ENCODE measurements at places on chromosomes 7 and 10. TPM values are rescaled to one million over a fixed set of nuclear protein-coding genes. Genes with fewer than 3 reads are reported as not detected.
A peak's percentile ranks its signal among the peaks of the same experiment; 100 is the strongest.

- H3K4me1 ChIP-seq: no peaks in the 10 kb centered on the region
- H3K27ac ChIP-seq: no peak overlapping the region
- H3K27me3 ChIP-seq: no peaks in the 10 kb centered on the region
- H3K4me3 ChIP-seq: no peak overlapping the region
Measured at GRCh38 chr10:102764470-102765161, 20.9 kb downstream of the WBP1L start.

DNA sequence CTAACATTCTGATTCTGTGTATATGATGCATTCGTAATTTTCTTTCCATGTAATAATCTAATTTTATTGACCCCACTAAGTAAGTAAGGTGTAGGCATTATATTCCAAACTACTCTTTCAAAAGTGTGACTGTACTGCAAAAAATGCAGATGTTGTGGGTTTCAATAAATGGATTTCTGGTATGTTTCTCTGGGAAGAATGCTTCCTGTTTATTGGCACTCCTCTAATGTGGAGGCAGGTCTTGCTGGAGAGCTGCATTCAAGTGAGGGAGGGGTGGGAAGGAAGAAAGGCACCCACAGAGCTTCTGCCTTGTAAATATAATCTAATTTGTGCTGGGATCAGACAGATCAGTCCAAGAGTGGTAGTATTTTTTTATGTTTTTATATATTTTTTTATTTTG is 23.9 kb downstream of the ST7 start:
- H3K36me3 ChIP-seq: no peaks in the 10 kb centered on the region
- no peaks in the 10 kb centered on the region for H3K4me1 ChIP-seq
- no peak overlapping the region for H3K27ac ChIP-seq
- DNase-seq: no peak

ZNF25 gene
- total RNA-seq: 8.0 TPM

GRCh38 chr10:59847326-59847725 is 59.0 kb downstream of the CCDC6 start:
- H3K36me3 ChIP-seq: peaks cover 12% of the 10 kb centered on the region
- no peak for DNase-seq
- no peak overlapping the region for H3K27ac ChIP-seq
- peaks cover 2% of the 10 kb centered on the region for H3K4me1 ChIP-seq
- H3K4me3 ChIP-seq: no peak overlapping the region

GRCh38 chr7:127066974-127067373 is 185.8 kb downstream of the GRM8 start:
- H3K4me3 ChIP-seq: no peak overlapping the region
- no peaks in the 10 kb centered on the region for H3K27me3 ChIP-seq
- DNase-seq: no peak
- no peaks in the 10 kb centered on the region for H3K36me3 ChIP-seq
- H3K27ac ChIP-seq: no peak overlapping the region
- no peaks in the 10 kb centered on the region for H3K4me1 ChIP-seq

DNA sequence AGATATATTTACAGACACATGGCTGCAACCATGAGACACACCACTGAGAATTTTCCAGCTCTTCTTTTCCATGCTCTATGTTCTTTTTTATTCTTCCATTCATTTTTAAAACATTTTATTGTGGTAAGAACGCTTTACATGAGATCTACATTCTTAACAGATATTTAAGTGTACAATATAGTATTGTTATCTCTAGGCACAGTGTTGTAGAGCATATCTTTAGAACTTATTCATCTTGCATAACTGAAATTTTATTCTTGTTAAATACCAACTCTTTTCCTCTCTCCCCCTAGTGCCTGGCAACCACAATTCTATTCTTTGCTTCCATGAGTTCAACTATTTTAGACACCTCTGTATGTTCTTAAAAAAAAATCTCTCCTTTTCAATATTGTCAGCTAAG is 67.1 kb upstream of the HABP2 start:
- no peak overlapping the region for H3K27ac ChIP-seq
- DNase-seq: no peak
- no peaks in the 10 kb centered on the region for H3K4me1 ChIP-seq
- H3K27me3 ChIP-seq: no peaks in the 10 kb centered on the region

DNA sequence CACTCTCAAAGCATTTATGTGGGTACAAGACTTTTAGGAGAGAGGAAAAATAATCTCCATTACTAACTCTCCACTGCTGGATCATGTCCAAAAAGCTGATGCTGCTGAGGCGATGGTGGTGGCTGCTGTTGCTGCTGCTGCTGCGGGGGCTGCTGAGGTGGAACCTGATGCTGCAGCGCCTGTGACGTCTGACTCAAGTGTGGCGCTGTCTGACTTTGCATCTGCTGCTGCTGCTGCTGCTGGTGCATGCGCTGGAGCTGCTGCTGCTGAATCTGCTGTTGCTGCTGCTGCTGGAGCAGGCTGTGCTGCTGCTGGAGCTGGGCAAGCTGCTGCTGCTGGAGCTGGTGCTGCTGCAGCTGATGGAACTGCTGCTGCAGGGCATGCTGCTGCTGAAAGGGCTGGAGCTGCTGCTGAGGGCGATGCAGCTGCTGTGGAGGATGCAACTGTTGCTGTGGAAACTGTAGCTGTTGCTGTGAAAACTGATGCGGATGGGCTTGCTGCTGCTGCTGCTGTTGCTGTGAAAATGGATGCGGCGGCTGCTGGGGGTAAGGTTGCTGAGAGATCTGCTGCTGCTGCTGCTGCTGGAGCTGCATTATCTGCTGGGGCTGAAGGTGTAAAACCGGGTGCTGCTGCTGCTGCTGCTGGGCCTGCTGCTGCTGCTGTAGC is 34.5 kb downstream of the PAXIP1 start:
- H3K27me3 ChIP-seq: no peaks in the 10 kb centered on the region
- H3K4me3 ChIP-seq: no peak overlapping the region
- no peak for DNase-seq
- H3K4me1 ChIP-seq: no peaks in the 10 kb centered on the region
- H3K27ac ChIP-seq: no peak overlapping the region
- H3K36me3 ChIP-seq: peaks cover 26% of the 10 kb centered on the region

DNA sequence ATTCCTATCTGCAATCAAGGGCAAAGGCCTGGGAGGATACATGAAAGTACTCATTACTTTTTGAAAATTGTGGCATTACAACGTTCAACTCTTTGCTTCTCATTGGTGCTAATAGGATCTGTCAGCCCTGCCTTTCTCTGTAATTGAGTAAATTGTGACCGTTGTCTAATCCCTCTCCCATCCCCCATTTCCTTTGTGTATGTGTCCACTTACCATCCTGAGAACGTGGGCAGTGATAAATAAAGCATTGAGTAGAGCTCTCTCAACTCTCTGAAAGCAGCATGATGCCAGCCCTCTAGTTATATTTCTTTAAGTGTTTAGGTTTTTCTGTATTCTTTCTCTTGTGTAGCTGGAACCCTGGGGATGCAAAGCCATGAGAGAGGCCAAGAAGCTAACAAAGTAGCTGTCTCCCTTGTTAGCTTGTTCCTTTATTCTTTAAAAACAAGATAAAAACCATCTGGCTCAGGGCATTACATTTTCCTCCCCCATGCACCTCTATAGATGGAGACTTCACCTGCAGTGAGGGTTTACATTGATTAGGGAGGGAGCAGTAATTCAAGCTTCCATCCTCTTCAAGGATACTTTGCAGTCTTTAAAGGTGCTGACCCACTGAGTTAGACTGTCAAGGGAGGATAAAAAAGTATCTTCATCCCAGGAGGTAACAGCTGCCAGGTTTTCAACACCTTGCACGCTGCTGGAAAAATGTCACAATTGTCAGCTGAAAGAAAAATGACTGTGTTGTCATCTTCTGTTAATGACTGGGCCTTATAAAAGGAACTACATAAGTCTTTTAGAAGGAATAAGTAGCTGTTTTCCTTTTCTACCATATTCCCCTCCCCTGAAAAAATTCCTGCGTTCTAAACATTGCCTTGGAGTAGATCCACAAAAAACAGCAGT is 112.3 kb downstream of the BTRC start:
- peaks cover 7% of the 10 kb centered on the region for H3K4me1 ChIP-seq
- H3K27me3 ChIP-seq: no peaks in the 10 kb centered on the region
- no peak overlapping the region for H3K27ac ChIP-seq
- H3K36me3 ChIP-seq: no peaks in the 10 kb centered on the region

- H3K27ac ChIP-seq: no peak overlapping the region
- no peaks in the 10 kb centered on the region for H3K27me3 ChIP-seq
- H3K4me1 ChIP-seq: no peaks in the 10 kb centered on the region
- DNase-seq: no peak
- no peak overlapping the region for H3K4me3 ChIP-seq
Measured at GRCh38 chr10:106708506-106708905, 456.0 kb downstream of the SORCS1 start.

- peak overlapping the region; percentile 66 for H3K27ac ChIP-seq
- no peaks in the 10 kb centered on the region for H3K27me3 ChIP-seq
- H3K36me3 ChIP-seq: no peaks in the 10 kb centered on the region
- DNase-seq: peak; percentile 54
- peaks cover 27% of the 10 kb centered on the region for H3K4me1 ChIP-seq
Measured at GRCh38 chr10:110081911-110082310, 74.1 kb downstream of the ADD3 start.

- no peaks in the 10 kb centered on the region for H3K36me3 ChIP-seq
- no peak overlapping the region for H3K4me3 ChIP-seq
- H3K27me3 ChIP-seq: no peaks in the 10 kb centered on the region
- H3K27ac ChIP-seq: no peak overlapping the region
- no peaks in the 10 kb centered on the region for H3K4me1 ChIP-seq
Measured at GRCh38 chr7:9083837-9084236, 650.4 kb downstream of the NXPH1 start.

RBM20 gene
- total RNA-seq: 3.3 TPM

- H3K4me3 ChIP-seq: no peak overlapping the region
- no peak overlapping the region for H3K27ac ChIP-seq
- H3K27me3 ChIP-seq: no peaks in the 10 kb centered on the region
- DNase-seq: peak; percentile 86
Measured at GRCh38 chr7:47179812-47180515, 401.9 kb downstream of the TNS3 start.

DNA sequence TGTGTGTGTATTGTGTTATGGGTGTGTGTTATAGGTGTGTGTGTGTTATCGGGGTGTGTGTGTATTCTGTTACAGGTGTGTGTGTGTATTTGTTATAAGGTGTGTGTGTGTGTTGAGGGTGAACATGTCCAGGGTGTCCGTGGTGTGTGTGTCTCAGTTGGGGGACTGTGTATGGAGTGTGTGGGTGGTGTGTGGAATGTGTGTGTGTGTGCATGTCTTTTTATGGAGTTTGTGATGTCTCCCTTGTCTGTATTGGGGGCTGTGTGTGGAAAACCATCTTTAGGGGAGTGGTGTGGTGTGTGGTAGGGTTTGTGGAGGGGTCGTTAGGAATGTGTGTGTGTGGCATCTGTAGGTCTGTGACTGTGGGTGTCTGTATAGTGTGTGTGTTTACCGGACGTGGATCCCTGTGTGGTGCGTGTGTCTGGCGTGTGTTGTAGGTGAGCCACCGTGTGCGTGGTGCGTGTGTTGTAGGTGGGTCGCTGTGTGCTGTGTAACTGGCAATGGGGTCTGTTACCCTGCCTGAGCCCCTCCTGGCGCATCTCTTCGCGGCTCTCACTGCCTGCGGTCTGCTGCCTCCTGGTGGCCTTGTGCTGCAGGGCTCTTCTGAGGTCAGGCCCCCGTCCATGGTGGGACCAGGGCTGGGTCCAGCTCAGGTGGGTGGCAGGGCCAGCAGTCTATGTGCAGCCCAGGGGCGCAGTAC is 61.7 kb downstream of the PALD1 start:
- H3K27me3 ChIP-seq: no peaks in the 10 kb centered on the region
- H3K27ac ChIP-seq: no peak overlapping the region
- peaks cover 9% of the 10 kb centered on the region for H3K4me1 ChIP-seq
- no peaks in the 10 kb centered on the region for H3K36me3 ChIP-seq
- no peak overlapping the region for H3K4me3 ChIP-seq

DNA sequence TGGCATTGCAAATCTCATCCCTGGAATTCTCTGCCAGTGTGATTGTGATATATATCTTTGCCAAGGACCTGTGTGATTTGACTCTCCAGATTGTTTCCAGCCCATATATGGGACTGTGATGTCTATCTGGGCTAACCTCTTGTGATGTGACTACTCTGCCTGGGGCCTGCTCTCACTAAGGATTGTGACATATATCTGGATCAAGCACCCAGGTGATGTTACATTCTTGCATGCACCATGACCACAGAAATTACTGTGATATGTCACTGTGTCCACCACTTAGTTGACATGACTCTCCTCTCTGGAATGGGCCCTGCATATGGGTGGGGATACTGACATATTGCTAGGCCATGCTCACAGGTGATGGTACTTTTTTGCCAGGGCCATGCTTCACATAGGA is 86.6 kb downstream of the ZNF736 start:
- H3K27ac ChIP-seq: no peak overlapping the region
- DNase-seq: no peak
- H3K4me1 ChIP-seq: no peaks in the 10 kb centered on the region

DNA sequence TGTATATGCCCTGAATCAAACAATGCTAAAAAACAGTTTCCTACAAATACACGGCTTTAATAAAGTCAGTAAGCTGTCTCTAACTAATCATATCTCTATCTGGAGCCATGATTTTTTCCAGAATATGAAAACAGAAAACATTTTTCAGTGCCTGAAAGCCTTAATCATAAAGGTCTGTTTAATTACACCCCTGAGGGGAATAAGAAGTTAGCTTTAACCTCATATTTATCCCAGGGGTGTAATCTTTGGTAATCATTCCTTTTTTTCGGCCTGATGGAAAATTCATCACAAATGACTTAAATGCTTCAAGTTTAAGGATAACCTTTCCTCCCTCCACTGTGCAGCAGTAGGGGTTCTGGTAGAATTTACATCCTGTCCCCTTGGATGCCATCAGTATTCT is 124.2 kb downstream of the ATE1 start:
- no peaks in the 10 kb centered on the region for H3K4me1 ChIP-seq
- H3K27ac ChIP-seq: no peak overlapping the region
- no peak overlapping the region for H3K4me3 ChIP-seq
- H3K27me3 ChIP-seq: no peaks in the 10 kb centered on the region
- DNase-seq: no peak

DNA sequence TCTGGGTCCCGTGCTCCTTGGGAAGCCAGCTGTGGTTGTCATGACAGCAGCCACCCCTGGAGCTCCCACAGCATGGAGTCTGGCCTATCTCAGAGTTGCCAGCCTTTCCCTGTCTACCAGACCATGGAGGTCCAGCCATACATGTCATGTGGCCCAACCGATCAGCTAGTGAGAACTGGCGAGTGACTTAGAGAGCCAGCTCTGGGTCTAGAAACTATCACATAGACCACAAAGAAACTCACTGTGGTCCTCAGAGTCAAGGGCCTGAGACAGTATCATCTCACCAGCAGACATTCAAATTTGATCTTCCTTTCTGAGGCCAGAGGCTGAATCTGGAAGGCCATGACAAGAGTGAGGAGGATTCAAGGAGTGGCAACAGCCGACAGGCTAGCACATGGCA is 223.3 kb upstream of the GPR26 start:
- no peaks in the 10 kb centered on the region for H3K27me3 ChIP-seq
- H3K36me3 ChIP-seq: no peaks in the 10 kb centered on the region
- no peaks in the 10 kb centered on the region for H3K4me1 ChIP-seq
- no peak overlapping the region for H3K27ac ChIP-seq
- no peak for DNase-seq

- H3K27me3 ChIP-seq: no peaks in the 10 kb centered on the region
- no peak overlapping the region for H3K27ac ChIP-seq
- H3K4me3 ChIP-seq: no peak overlapping the region
- no peak for DNase-seq
- H3K4me1 ChIP-seq: no peaks in the 10 kb centered on the region
- H3K36me3 ChIP-seq: no peaks in the 10 kb centered on the region
Measured at GRCh38 chr7:82678259-82678658, 234.7 kb upstream of the CACNA2D1 start.

Measured in lung (tissue), 17 donors.